ENCODE measurements at places on chromosomes 16 and 17.
A peak's percentile ranks its signal among the peaks of the same experiment; 100 is the strongest.

GRCh38 chr17:46028981-46029565, 30.0 kb downstream of the STH start:
- no peak for DNase-seq

DNA sequence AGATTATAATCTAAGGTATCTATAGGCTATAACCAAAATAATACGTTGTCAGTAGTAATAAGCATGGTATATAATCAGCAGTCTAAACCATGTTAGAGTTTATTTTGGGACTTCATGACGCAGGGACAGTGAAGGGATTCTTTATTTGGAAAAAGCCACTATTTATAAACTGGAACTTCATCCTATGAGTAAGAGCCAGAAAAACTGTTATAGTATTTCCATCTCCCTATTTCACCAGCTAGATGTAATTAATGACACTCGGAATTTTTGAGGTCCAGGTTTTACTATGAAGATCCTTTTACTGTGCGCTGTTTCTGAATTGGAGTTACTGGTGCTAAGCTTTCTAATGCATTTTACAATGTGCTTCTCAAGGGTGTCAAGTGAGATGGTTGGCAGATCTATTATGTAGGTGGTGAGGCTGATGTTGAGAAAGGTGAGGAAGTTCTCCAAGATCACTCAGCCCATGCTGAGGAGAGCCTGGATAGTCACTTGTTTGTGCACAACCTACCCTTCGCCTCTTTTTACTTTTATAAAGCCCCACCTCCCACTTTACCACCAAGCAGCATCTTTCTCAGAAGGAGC, 149.3 kb downstream of the MSI2 start:
- no peak for DNase-seq

- DNase-seq: no peak
These were observed 70.2 kb downstream of the IRF8 start for GRCh38 chr16:85969159-85969558.

DNA sequence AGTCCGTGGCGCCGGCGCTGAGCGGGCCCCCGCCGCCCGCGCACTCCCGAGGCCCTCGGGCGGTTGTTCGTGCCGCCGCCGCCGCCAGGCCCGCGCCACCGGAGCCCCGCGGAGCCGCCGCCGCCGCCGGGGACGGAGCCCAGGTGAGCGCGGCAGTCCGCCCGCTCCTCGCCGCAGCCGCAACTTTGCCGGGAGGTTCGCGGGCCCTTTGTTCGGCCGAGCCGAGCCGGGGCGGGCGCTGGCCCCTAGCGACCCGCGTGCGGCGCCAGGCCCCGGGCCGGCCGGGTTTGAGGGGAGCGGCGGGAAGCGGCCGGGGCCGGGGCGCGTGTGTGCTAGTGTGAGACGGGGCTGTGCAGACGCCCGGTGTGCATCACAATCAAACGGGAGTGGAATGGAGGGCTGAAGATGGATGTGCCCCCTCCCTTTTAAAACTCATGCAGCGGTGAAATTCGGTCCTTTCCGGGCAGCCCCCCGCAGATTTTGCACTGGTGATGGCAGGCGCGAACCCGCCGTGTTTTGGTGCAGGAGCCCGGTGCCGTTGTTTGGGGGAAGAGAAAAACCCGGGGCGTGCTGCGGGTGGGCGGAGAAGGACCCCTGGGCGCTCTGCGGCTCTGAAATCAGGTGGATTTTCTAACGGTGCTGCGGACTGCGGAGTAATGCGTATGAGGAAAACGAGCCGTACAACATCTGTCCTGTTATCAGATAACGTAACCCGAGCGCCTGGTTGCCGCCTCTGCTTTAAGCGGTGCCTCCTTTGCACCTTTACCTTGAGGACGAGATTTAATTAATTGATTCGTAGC, 823 bp downstream of the TNRC6C start:
- peak; percentile 44 for DNase-seq

DNA sequence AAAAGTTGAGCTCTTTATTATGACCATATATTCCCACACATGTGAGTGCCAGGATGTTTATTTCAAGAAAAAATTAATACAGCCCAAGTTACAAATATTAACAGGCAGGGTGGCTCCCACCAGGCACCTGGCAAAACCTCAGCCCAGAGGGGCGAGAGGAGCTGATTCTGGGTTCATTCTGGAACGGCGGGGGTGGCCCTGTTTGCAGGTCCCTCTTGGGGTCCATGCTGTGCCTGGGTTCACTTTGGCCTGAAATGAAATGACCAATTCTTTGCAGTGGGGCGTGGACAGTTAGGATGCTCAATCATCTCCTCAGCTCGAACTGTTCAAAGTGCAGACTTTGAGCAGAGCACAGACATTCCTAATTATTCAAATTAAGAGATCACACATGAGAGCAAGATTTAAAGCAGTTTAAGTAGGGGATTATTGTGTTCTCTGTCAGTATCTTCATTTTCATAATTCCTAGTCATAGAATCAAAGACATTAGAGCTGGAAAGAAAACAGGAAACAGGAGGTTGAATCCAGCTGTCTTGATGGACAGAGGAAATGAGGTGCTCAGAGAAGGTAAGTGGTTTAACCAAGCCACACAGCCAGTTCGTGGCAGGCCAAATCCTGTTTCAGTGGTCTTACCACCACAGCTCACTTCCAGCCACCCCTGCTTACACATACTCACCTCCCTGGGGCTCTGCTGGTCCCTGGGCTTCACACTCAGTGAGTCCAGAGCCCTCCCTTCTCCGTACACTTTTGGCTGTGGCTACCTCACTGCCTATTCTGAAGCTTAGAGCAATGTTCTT, 363.9 kb upstream of the TNRC6C start:
- no peak for DNase-seq

- no peak for DNase-seq
These were observed 72.6 kb upstream of the CDH5 start for GRCh38 chr16:66293932-66294331.

DNA sequence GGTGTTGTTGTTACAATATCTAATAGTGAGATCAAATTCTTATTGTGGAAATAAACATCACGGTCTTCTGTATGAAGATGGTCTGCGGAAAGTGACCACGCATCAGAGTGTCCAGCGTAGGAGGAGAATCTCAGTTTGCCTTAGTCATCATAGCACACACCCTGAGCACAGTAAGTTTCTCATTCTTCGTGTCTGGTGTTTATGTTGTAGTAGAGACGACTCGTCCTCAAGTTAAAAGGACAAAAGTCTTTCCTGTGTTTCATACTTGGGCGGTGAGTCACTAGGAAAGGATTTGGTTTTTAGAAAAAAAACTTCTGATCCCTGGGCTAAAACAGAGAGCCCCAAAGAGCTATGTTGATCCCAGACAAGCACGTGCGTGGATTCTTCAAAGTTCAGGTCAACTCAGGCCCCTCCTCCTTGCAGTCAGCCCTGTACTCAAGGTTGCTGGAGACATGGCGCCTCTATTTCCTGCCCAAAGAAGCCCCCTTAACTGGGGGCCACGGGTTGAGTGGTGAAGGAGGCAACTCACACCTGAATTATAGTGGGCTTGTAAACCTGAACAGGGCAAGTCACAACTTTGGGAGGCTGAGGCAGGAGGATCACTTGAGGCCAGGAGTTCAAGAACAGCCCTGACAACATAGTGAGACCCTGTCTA, 170.4 kb downstream of the ZFHX3 start:
- no peak for DNase-seq

DNA sequence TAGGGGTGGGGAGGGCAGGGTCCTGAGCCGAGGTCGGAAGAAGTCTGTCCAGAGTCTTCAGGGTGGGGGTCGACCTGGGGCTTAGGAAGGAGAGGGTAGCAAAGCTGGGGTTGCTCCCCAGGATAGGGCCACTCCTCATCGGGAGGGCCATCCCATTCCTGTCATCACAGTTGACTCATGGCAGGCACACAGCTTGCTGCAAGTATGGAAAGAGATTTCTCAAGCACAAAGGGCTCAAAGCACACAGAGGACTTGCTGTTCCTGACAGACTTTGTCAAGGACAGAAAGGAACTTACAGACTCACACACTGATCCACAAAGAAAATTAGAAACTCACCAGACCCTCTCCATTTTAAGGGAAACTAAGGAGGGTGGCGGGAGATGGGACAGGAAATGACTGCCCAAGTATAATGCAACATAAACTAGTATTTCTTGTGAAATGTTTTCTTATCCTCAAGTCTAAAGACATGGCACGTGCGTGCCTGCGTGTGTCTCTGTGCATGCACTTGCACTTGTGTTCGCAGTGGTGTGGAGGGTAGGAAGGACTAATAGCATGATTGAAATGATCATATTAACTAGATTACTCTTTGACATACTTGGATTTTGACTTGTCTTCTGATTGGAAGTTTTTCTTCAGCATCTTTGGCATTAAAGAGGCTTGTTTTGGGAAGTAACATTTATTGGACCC, 2.4 kb downstream of the AOC2 start:
- DNase-seq: peak; percentile 67

GRCh38 chr16:12186774-12187335, 210.3 kb downstream of the SNX29 start:
- no peak for DNase-seq
